ENCODE measurements at places on chromosomes 3 and 15. TPM values are rescaled to one million over a fixed set of nuclear protein-coding genes. Genes with fewer than 3 reads are reported as not detected.

- no peaks in the 10 kb centered on the region for H3K4me1 ChIP-seq
- DNase-seq, result no peak
- no peak overlapping the region for H3K4me3 ChIP-seq
- H3K27ac ChIP-seq, result no peak overlapping the region
- no peaks in the 10 kb centered on the region for H3K36me3 ChIP-seq
Observed at GRCh38 chr3:45273681-45274515, 47.8 kb upstream of the TMEM158 start.

Gene MON1A
- total RNA-seq, result 8.0 TPM

GRCh38 chr3:28841441-28841840, 439.4 kb upstream of the RBMS3 start:
- H3K27ac ChIP-seq, result no peak overlapping the region
- no peak for DNase-seq
- H3K4me3 ChIP-seq, result no peak overlapping the region
- H3K36me3 ChIP-seq, result no peaks in the 10 kb centered on the region
- no peaks in the 10 kb centered on the region for H3K4me1 ChIP-seq

Gene C3orf20
- 0.06 TPM for total RNA-seq

- no peaks in the 10 kb centered on the region for H3K27me3 ChIP-seq
- H3K4me3 ChIP-seq, result no peak overlapping the region
- DNase-seq, result no peak
- no peaks in the 10 kb centered on the region for H3K4me1 ChIP-seq
Observed at GRCh38 chr3:125470671-125471070, 49.3 kb downstream of the SNX4 start.

GRCh38 chr3:173257797-173258196, 116.8 kb upstream of the SPATA16 start:
- H3K27me3 ChIP-seq, result no peaks in the 10 kb centered on the region
- H3K4me3 ChIP-seq, result no peak overlapping the region
- H3K36me3 ChIP-seq, result no peaks in the 10 kb centered on the region
- no peak overlapping the region for H3K27ac ChIP-seq
- no peaks in the 10 kb centered on the region for H3K4me1 ChIP-seq

Gene DNAH1
- total RNA-seq, result 9.8 TPM

DNA sequence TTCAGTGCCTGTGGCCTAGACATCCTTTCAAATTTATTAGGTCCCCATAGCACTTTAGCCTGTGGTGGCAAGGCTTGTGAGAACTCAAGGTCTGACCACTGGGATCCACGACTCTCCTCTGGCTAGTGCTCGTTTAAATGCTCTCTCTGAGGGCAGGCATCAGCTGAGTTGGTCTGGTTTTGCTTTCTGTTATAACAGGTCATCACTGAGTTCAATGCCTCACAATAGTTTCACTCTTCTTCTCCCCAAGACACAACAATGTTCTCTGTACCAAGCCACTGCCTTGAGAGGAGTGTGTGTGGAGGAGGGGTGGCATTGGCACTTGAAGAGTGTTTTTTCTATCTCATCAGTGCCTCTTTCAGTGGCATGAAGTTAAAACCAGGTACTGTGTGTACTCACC, 7.6 kb downstream of the OR5K4 start:
- no peaks in the 10 kb centered on the region for H3K4me1 ChIP-seq
- H3K27ac ChIP-seq, result no peak overlapping the region
- H3K36me3 ChIP-seq, result no peaks in the 10 kb centered on the region
- H3K4me3 ChIP-seq, result no peak overlapping the region

DNA sequence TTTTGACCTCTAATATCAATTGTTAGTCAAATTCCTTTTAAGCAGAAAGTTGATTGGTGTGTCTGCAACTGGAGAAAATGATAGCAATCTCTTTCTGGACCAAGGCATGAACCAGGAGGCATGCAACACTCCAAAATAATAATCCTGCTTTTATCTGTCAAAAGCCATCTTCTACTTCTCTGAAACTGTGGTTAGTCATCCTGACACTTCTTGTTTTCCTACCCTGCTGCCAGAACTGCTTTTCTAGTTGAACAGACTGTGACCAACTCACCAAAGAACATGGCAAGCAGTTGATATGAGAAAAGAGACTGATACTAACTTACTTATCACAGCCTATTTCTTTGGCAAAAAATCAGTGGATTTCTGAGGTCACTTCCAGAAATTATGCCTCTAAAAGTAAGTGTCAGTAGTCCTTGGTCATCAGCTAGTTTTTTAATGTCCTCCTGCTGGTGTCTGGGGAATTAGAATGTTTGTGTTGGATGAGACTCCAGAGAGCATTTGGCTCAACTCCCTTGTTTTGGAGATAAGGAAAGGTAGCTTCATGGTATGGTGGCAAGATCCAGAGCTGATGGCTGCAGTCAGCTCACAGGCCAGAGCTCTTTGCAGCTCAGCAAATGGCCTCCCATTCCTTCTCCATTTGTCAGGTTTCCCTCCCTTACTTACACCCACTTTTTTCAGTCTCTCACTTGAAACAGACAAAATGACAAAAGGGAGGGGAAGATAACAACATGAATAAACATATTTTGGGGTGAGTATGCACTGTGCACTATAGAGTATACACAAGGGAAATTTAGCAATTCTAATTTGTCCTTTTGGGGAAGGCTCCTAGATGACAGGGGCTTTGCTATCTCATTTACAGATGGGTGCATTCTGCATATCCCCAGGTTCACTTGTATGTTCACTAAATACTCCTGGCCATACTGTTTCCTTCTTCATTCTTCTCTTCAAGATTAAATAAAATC, 7.0 kb downstream of the CRYGS start:
- no peak for DNase-seq
- no peak overlapping the region for H3K4me3 ChIP-seq
- H3K36me3 ChIP-seq, result no peaks in the 10 kb centered on the region
- H3K4me1 ChIP-seq, result no peaks in the 10 kb centered on the region
- H3K27me3 ChIP-seq, result no peaks in the 10 kb centered on the region

Gene OR5AC2
- not detected for total RNA-seq

DNA sequence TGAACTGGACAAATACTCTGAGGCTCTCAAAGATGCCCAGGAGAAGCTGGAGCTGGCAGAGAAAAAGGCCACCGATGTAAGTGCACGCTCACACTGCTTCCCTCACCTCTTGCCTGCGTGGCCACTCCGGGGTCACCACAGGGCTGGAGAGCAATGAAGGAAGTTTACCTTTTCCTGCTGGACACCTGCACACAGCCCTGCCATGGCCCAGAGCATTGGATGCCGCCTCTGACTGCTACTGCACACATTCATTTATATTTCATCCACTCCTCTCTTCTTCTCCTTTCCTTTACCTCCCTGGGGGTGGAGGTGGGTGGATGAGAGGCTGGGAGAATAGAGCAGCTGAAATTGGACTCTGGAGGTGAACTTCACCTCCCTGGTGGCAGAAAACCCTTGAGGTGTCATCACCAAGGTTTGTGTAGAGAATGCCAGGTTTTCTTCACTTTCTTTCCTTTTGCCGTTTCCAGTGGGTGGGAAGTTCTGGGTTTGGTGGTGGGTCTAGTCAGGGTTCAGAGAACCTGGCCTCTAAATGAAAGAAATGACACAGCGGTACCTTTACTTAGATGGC, 1.6 kb downstream of the TPM1 start:
- peak overlapping the region; percentile 33 for H3K27ac ChIP-seq
- H3K4me3 ChIP-seq, result peak overlapping the region; percentile 49
- DNase-seq, result no peak
- peaks cover 35% of the 10 kb centered on the region for H3K27me3 ChIP-seq
- H3K4me1 ChIP-seq, result peaks cover 45% of the 10 kb centered on the region

- H3K27ac ChIP-seq, result no peak overlapping the region
- H3K27me3 ChIP-seq, result no peaks in the 10 kb centered on the region
- H3K4me1 ChIP-seq, result peaks cover 90% of the 10 kb centered on the region
- H3K36me3 ChIP-seq, result peaks cover 13% of the 10 kb centered on the region
- no peak for DNase-seq
- no peak overlapping the region for H3K4me3 ChIP-seq
Observed at GRCh38 chr15:78208341-78208844, 26.0 kb downstream of the ACSBG1 start.

GRCh38 chr15:46815765-46816164, 901.5 kb upstream of the SEMA6D start:
- no peaks in the 10 kb centered on the region for H3K4me1 ChIP-seq
- H3K36me3 ChIP-seq, result no peaks in the 10 kb centered on the region
- no peaks in the 10 kb centered on the region for H3K27me3 ChIP-seq
- no peak for DNase-seq
- H3K27ac ChIP-seq, result no peak overlapping the region

Gene TMEM158
- 3.2 TPM for total RNA-seq

DNA sequence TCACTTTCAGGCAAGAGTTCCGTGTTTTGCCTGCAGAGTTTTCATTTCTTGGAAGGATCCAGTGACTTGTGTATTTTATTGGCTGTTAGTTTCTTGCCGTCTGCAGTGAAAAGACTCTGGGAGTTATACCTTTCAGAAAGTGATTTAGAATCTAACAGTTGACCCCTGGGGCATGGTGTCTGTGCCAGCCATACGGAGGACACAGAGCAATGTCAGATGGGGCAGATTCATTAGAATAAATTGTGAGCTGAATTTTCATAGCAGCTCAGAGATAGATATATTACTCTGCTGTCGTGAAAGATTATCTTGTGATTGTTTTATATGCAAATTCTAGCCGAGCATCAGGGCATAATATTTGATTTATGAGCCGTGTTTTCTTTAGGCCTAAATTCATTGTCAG, 131.6 kb downstream of the SV2B start:
- H3K36me3 ChIP-seq, result no peaks in the 10 kb centered on the region
- no peaks in the 10 kb centered on the region for H3K27me3 ChIP-seq
- no peak for DNase-seq
- H3K4me3 ChIP-seq, result no peak overlapping the region
- no peaks in the 10 kb centered on the region for H3K4me1 ChIP-seq

DNA sequence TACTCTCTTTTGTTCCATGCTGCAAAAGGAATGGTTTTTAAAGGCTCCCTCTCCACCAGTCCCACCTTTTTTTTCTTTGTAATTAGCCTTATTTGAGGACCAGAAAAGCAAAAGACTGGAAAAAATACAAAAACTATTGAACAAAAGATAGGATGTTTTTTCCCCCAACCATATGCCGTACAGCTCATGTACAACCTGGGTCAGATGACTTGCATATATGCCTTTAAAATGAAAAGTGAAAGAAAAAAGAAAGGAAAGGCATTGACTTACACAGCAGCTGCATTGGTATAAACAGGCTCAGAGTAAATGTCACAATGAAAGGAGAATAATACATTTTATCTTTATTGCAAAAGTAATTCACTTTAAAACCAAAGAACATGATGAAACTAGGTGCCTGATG, 69.5 kb upstream of the CMC1 start:
- DNase-seq, result no peak
- no peaks in the 10 kb centered on the region for H3K36me3 ChIP-seq
- H3K27me3 ChIP-seq, result no peaks in the 10 kb centered on the region
- no peak overlapping the region for H3K4me3 ChIP-seq
- H3K27ac ChIP-seq, result no peak overlapping the region

DNA sequence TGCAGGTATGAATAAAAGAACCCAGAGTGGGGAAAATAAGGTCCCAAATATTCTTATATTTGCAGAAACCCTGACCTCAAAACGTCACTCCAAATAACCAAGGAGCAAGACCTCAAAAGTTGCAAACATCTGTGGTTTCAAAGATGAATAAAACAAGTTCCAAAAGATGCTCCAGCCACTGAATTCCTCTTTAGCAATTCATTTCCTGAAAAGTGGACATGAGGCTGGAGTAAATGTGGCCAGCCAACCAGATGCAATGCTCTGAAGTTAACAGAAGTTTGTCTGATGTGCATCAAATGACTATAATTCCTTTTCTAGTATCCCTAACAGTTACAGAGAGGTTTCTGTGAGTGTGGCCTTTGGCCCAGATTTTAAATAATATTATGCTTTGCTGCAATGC, 71.2 kb upstream of the WNT5A start:
- H3K4me3 ChIP-seq, result no peak overlapping the region
- H3K4me1 ChIP-seq, result peaks cover 26% of the 10 kb centered on the region

- DNase-seq, result no peak
- peaks cover 7% of the 10 kb centered on the region for H3K27me3 ChIP-seq
- peaks cover 1% of the 10 kb centered on the region for H3K4me1 ChIP-seq
- no peak overlapping the region for H3K27ac ChIP-seq
- H3K4me3 ChIP-seq, result no peak overlapping the region
Observed at GRCh38 chr3:156297582-156297981, 177.2 kb downstream of the KCNAB1 start.

- DNase-seq, result no peak
- H3K27ac ChIP-seq, result no peak overlapping the region
- no peak overlapping the region for H3K4me3 ChIP-seq
- H3K36me3 ChIP-seq, result no peaks in the 10 kb centered on the region
Observed at GRCh38 chr3:122063908-122064307, 8.7 kb downstream of the CD86 start.

GRCh38 chr15:72482275-72482674, 8.1 kb downstream of the ARIH1 start:
- H3K4me1 ChIP-seq, result peaks cover 5% of the 10 kb centered on the region
- DNase-seq, result no peak
- no peaks in the 10 kb centered on the region for H3K27me3 ChIP-seq
- no peak overlapping the region for H3K27ac ChIP-seq
- no peak overlapping the region for H3K4me3 ChIP-seq

- H3K27ac ChIP-seq, result no peak overlapping the region
- no peak overlapping the region for H3K4me3 ChIP-seq
- DNase-seq, result no peak
- H3K4me1 ChIP-seq, result peaks cover 25% of the 10 kb centered on the region
- no peaks in the 10 kb centered on the region for H3K27me3 ChIP-seq
- no peaks in the 10 kb centered on the region for H3K36me3 ChIP-seq
Observed at GRCh38 chr15:77907824-77908751, 169.4 kb downstream of the TBC1D2B start.

- no peak for DNase-seq
- H3K36me3 ChIP-seq, result peaks cover 8% of the 10 kb centered on the region
- no peaks in the 10 kb centered on the region for H3K27me3 ChIP-seq
- no peaks in the 10 kb centered on the region for H3K4me1 ChIP-seq
- no peak overlapping the region for H3K4me3 ChIP-seq
- no peak overlapping the region for H3K27ac ChIP-seq
Observed at GRCh38 chr15:82132096-82132495, 86.3 kb upstream of the MEX3B start.
